ENCODE measurements at places on chromosomes 6 and 20. TPM values are rescaled to one million over a fixed set of nuclear protein-coding genes. Genes with fewer than 3 reads are reported as not detected.

Gene RPP40
- 6.1 TPM for total RNA-seq

Gene CCN6
- total RNA-seq, result not detected

Gene PGC
- not detected for total RNA-seq

Gene SEMG1
- not detected for total RNA-seq

Gene ARHGAP18
- 4.5 TPM for total RNA-seq

Gene ASCC3
- 29.1 TPM for total RNA-seq

Gene SLC52A3
- total RNA-seq, result 4.1 TPM

Gene HLA-DQB1
- 0.44 TPM for total RNA-seq

Gene TMEM74B
- 18.7 TPM for total RNA-seq

Gene IYD
- total RNA-seq, result not detected

Gene BNIP5
- total RNA-seq, result not detected

Gene PTK6
- not detected for total RNA-seq

Gene LRRN4
- not detected for total RNA-seq

Gene OR12D3
- total RNA-seq, result not detected

Gene MEI4
- total RNA-seq, result 0.13 TPM

All from dorsolateral prefrontal cortex (tissue), 122 donors.